ENCODE measurements at places on chromosomes 2 and 18.

GRCh38 chr2:55842046-55842445, 81.5 kb downstream of the EFEMP1 start:
- no peak for DNase-seq

DNA sequence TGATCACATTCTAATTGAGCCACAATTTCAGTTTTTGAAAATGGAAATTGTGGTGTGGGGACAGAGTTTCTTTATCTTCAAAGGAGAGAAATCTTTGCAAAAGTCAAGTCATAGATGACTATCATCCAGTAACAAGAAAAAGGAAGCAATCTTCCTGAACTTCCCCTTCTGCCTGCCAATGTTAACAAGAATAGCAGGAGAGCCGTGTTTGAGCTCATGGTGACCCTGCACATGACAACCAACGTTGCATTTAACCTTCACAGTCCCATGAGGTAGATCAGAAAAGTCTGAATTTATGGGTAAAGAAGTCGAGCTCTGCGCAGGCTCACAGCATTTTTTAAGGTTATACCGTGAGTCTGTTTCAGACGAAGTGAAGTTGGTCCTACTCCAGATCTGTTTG, 454.9 kb downstream of the LPIN1 start:
- DNase-seq, result no peak

GRCh38 chr2:46193356-46193755, 103.9 kb upstream of the EPAS1 start:
- no peak for DNase-seq

DNA sequence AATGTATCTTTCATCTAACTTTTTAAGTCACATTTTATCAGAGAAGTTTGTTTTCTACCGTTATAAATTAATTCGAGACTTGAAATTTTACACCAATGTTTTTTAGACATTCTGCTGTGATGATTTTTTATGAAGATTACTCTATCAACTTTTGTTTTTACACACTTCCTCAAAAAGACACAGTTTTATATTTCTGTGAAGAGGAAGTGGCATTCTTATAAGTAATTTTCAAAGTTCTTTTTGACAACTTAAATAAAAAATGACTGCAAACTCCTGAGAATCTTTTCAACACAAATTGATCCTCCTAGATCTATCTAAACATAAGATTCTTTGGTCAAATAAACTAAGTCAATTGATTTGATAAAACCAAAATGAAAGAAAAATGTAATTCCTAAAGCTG, 13.7 kb downstream of the ANKRD44 start:
- no peak for DNase-seq

- peak; percentile 76 for DNase-seq
Observed at GRCh38 chr2:70861777-70862625, 26.4 kb upstream of the CD207 start.

DNA sequence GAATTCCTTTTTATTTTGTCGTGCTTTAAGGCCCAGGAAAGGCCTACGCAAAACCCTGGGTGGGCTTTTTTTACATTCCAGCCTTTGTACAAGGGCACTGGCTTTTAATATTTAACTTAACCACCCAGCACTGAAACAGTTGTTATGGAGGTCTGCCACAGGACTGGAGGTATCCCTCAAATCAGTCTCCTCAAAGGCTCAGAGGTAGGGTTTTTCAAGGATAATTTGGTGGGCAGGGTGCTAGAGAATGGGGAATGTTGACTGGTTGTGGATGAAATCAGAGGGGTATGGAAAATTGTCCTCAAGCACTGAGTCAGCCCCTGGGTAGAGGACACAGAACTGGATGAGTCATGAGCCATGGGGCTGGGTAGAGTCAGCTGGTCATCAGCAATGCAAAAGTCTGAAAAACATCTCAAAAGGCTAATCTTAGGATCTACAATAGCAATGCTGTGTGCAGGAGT, 443.1 kb downstream of the THSD7B start:
- no peak for DNase-seq

DNA sequence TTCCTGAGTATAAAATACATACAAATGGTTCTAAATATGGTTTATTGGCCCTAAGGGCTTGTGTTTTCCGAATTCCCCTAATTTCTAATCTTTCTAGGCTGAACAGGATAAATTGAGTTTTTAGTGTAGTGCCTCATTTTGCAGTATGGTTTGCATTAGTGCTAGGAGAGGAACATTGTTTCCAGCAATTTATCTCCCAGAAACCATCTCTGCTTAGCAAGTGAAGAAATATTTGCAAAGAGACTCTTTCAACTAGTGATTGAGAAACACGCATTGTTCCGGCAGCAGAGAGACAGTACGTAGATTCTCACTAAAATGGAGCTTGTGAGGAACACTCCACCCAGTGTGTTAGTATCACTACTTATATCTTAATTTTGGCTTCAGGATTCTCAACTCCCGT, 177.8 kb upstream of the EPAS1 start:
- DNase-seq, result no peak

- no peak for DNase-seq
Observed at GRCh38 chr2:231874944-231875343, 51.3 kb downstream of the NPPC start.

DNA sequence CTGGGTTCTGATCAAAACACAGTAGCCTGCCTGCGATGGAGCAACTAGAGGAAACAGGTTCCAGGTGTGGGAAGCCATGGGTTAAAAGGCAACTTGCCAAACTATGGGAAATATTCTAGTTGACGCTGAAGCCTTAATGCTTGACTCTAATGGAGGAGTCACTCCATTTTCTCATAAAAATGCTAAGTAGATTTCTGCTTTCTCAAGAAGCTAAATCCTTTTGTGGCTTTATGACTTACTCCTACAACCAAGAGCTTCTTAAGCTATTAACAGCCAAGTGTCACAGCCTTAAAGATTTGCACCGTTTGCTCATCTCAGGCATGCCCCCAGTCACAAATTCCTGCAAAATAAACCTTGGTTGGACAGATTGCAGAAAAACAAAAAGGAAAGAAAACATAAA, 25.2 kb downstream of the ANKRD44 start:
- DNase-seq, result no peak

- DNase-seq, result no peak
Observed at GRCh38 chr2:233381638-233381995, 27.3 kb downstream of the DGKD start.

DNA sequence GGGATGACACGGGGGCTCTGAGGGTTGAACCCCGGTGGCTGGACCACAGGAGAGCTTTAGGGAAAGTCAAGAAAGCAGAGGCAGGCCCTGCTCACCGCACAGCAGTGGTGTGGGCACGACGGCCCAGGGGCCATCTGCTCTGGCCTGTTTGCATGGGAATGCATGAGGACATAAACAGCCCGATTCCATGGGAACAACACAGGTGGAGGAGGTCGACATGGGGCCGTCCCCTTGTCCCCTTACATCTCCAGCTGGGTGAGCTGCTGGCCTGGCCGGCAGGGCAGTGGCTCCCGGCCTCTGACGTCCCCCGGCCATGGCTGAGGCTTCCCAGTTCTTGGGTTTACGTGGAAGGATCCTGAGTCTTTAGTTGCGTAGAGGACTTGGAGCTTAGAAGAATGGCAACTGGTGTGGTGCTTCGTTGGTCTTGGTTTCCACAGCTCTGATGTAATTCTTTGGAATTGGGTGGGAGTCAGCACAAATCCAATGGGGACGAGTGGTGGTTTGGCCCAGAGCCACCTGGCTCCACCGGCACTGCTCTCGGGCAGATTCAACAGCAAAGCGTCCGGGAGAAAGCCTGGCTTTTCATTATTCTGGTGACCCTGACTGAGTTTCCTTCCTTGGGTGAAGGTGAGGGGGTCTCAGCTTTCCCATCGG, 98.3 kb upstream of the HDAC4 start:
- no peak for DNase-seq

GRCh38 chr18:58276789-58277739, 233.0 kb downstream of the NEDD4L start:
- DNase-seq, result peak; percentile 47

DNA sequence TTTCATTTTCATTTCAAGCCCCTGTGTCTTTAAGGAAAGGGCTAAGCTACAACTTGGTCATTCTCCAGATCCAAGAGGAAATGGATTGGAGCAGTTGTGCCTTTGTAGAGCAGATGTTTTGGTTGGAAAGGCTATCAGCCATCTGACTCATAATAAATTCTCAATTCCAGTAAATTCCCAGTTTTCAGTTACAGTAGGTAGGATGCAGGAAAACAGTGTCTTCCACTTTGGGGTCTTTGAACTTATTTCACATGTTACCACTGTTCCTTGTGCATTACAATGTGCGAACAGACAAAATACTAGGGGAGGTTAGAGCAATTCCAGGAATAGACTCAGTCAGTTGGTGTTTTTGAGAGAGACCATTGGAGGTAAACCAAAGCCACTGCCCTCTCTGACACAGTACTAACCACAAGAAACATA, 211.9 kb downstream of the BABAM2 start:
- no peak for DNase-seq

- no peak for DNase-seq
Observed at GRCh38 chr2:221466744-221467143, 105.4 kb downstream of the EPHA4 start.
